Urinary bladder (tissue), 4 donors: ENCODE measurements at places on chromosomes 13 and 19. TPM values are rescaled to one million over a fixed set of nuclear protein-coding genes. Genes with fewer than 3 reads are reported as not detected.

Gene ZNF146
- total RNA-seq = 145 TPM

Gene KISS1R
- not detected for total RNA-seq

GRCh38 chr13:95896301-95896700, 156.9 kb downstream of the UGGT2 start:
- DNase-seq = no peak

GRCh38 chr13:92721620-92722019, 505.0 kb upstream of the GPC6 start:
- no peak for DNase-seq

- DNase-seq = no peak
Observed at GRCh38 chr19:15635016-15635805, 5.5 kb upstream of the CYP4F3 start.

- no peak for DNase-seq
Observed at GRCh38 chr13:97540696-97541095, 106.7 kb downstream of the RAP2A start.

GRCh38 chr13:39565036-39565949, 37.7 kb downstream of the LHFPL6 start:
- no peak for DNase-seq

- no peak for DNase-seq
Observed at GRCh38 chr19:17755443-17755890, 4.2 kb downstream of the FCHO1 start.

GRCh38 chr19:10111405-10111811, at the start of gene P2RY11:
P2RY11 (plus strand) TSS chr19:10111693; CDS start chr19:10111722, 29 bp downstream.
- no peak for DNase-seq

- peak; percentile 11 for DNase-seq
Observed at GRCh38 chr19:16143399-16144215, at the start of gene HSH2D. HSH2D (plus strand) TSS chr19:16143685; CDS start chr19:16148751, 5,066 bp downstream.

DNA sequence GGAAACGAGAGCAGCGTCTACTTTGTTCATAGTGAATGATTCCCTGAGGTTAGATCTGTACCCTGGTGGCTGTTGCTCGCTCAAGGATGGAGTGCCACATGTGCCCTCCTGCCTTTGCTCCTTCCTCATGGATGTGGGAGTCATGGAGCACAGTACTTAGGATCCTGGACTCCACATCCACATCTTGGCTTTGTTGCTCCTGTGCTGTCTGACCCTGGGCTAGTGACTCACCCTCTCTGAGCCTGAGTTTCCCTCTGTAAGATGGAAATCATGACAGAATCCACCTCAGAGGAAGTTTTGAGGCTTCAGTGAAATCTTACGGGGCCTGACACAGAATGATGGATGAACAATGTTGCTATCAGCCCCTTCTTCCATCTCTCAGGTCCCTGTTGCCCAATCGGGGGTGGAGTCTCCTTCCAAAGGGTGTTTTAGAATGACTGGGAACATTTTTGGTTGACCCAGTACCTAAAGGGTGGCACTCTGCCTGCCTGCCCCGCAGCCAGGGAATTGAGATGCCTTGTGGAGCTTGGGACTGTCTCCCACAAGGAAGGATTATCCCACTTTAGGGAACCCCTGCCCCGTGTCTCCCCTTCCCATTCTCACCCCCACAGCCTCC, 9.8 kb upstream of the TIMM50 start:
- DNase-seq = no peak

Gene CCL25
- total RNA-seq = not detected

DNA sequence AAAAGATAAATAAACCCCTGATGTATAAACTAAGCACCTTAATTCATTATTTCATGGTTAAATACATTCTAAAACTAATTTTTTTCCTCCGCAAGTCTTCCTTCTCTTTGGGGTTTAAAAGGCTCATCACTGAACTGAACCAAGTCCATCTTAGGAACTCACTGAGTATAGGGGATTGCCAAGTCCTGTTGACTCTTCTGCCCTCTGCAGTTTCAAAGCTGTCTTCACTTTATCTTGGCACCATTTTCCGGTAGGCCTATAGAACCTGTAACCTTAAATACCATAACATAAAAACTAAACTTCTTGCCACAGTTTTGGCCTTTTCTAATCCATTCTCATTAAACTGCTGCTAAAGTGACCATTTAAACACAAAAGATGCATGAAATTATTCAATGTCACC, 66.5 kb upstream of the USPL1 start:
- no peak for DNase-seq

GRCh38 chr13:71632206-71632605, 234.8 kb downstream of the DACH1 start:
- no peak for DNase-seq

- no peak for DNase-seq
Observed at GRCh38 chr13:41543664-41544300, 86.4 kb downstream of the RGCC start.

- DNase-seq = no peak
Observed at GRCh38 chr13:112971288-112971643, 2.3 kb downstream of the MCF2L start.
